ENCODE measurements at places on chromosomes 7 and 10.

GRCh38 chr7:41003977-41004376, 698.9 kb downstream of the INHBA start:
- DNase-seq: no peak

- peak; percentile 94 for DNase-seq
These were observed at the start of gene DEPP1 for GRCh38 chr10:44978570-44979280. Gene DEPP1 (minus strand): TSS chr10:44978809. CDS start chr10:44978030, 779 bp downstream.

DNA sequence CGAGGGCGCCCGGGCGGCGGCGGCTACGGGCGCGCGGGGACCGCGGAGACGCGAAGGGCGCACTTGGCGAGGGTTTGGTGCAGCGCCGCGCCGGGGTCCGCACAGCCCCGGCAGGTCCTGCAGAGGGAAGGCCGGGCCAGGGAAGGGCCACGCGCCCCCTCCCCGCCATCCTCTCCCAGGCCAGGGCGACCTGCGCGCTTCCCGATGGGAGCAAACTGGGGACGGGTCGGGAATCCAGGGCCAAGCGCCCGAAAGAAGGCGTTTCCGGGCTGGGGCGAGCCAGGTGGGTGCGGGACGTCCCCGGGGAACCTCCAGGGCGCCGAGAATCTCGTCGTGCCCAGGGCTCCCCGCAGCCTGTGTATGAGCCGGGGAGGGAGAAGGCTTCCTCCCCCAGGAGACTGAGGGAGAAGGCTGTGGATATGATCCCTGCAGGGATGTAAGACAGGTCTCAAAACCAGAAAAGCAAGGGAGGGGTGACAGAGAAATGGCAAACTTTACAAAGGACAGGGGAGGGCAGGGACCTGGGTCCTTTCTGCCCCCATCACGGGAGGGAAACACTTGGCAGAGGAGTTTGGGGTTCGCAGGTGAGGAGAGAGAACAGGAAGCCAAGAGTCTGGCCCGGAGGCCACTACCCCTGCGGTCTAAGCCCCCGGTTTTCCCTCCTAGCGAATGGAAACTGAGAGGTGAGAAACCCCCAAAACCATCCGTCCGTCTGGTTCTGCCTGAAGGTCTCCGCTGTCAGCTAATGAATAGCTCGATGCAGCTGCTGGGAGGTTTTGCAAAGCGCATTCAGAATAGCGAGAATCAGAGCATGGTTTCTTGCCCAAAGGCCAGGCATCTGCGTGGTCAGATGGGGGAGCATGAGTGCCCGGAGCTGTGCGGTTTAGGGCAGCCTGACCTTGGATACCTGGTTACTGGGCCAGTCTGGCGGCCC, 674 bp downstream of the AMZ1 start:
- no peak for DNase-seq

DNA sequence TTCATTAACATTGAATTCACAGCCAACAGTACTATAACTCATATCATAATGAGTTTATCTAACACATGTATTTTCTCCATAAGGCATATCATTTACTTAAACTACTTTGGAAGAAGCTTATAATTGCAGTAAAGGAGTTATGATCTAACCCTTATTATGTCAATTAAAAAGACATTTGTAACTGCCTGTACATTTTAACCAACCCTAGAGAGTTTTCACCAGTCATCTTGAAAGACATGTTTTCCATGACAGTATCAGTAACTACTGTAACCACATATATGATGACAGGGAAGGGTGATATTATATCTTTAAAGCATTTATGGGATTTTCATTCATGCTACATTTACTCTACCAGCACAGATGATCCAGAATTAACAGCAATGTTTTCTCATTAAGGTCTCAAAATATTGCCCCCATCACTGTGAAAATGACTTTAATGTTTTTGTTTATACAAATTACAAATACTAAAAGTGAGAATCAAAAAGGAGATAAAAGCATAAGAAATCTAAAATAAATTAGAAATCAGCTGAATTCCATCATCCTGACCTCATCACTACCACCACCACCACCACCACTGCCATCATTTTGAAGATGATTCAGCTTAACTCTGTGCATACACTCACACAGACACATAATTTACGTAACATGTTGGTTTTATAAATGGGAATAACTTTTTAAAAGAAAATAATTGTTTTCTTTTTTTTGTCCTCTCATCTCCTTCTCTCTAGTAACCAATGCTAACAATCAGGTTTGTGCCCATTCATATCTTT, 53.6 kb downstream of the MKLN1 start:
- DNase-seq: peak; percentile 70

DNA sequence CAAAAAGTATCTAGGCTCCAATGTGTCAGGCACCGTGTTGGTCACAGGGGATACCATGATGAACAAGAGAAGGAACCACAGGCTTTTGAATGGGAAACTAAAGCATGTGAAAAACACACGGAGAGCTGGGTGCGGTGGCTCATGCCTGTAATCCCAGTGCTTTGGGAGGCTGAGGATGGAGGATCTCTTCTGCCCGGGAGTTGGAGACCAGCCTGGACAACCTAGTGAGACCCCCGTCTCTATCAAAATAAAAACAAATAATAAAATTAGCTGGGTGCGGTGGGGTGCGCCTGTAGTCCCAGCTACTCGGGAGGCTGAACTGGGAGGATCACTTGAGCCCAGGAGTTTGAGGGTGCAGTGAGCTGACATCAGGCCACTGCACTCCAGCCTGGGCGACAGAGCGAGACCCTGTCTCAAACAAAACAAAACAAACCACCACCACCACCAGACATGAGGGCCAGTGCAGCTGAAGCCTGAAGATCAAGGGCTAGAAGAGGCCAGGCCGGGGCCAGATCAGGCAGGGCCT, 611 bp upstream of the COPS6 start:
- DNase-seq: no peak

DNA sequence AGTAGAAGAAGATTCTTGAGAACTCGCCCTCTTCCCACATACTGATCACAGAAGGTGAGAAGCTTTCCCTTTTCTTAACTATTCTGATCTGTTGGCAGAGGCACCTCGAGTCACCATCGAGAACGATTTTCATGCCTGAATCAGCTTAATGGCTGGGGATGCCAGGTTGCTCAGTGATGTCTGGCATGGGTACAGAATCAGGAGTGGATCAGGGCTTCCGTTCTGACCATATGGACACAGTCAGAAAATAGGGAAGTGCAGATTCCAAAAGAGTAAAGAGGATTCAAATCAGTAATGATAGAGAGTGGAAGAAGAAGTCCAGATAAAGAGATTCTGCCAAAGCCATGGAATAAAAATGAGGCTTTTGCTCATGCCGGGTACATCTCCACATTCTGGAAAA, 52.0 kb upstream of the GRB10 start:
- no peak for DNase-seq

- DNase-seq: peak; percentile 36
These were observed 8.4 kb downstream of the AGAP3 start for GRCh38 chr7:151094675-151095074.

DNA sequence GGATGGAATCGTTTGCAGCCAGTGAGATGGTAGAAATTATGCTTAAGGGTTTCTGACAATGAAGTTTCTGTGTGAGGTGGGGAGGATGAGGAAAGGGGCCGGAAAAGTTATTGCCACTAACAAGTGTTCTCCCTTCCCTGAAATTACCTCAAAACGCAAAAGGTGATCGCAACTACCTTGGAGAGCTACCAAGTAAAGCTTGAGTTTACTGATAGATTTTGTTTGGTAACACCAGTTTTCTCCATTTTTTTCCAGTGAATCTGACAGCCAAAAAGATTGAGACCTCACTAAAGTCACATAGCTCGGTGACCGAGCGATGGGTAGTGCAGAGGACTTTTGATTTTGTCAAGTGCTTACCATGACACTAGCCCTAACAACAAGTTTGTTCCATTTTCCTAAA, 1.6 kb downstream of the SUV39H2 start:
- peak; percentile 11 for DNase-seq

- no peak for DNase-seq
These were observed 2.7 kb upstream of the FEZF1 start for GRCh38 chr7:122307228-122307621.

DNA sequence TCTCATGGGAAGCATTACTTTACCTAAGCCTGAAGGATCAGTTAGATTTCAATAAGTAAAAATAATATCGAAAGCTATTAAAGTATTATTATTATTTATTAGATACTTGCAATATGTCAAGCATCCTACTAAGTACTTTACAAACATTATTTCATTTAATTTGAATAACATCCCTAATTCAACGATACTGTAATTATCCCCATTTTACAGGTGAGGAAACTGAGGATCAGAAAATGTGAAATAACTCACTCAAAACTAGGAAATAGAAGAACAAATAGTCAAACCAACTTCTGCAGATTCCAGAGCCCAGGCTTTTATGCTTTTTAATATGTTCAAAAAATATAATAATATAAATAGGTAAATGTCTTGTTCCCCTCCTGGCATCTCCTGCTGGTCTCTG, 10.3 kb upstream of the PDCD4 start:
- no peak for DNase-seq

- no peak for DNase-seq
These were observed 83.7 kb downstream of the MBL2 start for GRCh38 chr10:52688899-52689298.

DNA sequence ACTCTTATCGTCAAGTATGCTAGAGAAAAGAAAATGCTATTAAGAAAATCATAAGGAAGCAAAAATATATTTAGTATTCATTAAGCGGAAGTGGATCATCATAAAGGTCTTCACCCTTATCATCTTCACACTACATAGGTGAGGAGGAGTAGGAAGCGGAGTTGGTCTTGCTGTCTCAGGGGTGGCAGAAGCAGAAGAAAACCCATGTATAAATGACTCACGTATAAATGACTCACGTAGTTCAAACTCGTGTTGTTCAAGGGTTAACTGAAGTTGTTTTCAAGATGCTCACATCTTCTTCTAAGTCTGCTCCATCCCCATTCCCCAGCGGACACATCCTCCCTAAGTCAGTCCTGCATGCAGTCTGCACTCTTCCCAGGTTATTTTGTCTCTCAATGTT, 72.4 kb downstream of the SFMBT2 start:
- DNase-seq: no peak

- no peak for DNase-seq
These were observed 362.5 kb upstream of the PCDH15 start for GRCh38 chr10:55163388-55163979.

DNA sequence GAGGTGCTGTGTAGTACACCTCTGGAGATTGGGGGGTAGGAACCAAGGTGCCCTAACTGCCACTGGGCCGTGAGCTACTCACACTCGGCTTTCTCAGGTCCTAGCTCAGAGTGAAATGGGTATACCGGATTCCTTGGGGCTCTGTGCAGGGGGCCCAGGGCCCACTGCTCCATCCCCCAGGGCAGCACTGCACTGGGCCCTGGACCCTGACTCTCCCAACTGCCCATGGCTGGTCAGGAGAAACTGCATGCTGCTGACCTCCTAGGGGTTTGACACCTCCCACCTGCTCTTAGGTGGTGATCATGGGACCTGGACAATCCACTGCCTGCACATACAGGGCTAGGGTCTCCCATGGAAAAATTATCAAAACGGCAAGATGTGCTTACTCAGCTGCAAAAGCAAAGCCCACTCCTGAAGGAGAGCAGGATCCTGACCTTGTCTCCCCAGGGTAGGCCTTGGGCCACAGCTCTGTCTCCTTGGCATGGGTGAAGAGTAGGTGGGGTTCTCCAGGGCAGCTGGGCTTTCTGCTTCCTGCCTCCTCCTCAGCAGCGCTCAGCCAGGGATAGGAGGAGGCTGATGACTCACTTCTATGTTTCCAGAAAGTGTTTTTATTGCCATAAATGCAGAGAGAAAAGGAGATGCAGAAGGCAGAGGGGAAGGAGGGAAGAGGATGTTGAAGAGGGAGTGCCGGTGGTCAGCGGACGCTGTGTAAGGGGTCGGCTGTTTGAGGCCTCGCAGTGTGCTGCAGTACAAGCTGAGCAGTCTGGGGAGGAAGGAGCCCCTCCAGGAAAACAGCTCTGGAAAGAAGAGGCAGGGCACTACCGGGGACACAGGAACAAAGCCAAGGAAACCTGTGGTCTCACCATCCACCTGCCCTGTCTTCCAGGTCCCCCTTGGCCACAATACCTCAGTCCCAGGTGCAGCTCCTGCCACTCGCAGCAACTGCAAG, 107.8 kb downstream of the ARHGAP22 start:
- DNase-seq: peak; percentile 67

DNA sequence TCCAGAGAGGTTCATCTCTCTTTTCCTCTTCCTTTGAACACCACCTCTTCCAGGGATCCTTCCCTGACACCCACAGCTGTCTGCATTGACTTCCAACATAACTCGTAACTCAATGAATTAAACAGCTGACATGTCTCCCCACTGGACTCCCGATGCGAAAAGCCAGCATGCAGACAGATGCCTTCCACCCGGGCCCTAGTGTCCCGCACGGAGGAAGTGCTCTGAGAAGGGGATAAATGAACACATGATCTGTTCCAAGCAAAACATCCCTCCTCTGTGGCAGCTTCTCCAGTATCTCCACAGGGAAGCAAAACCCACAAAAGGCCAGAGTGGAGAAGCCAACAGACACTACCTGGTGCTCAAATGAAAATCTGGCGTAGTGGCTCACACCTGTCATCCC, 28.3 kb downstream of the OGDHL start:
- no peak for DNase-seq

DNA sequence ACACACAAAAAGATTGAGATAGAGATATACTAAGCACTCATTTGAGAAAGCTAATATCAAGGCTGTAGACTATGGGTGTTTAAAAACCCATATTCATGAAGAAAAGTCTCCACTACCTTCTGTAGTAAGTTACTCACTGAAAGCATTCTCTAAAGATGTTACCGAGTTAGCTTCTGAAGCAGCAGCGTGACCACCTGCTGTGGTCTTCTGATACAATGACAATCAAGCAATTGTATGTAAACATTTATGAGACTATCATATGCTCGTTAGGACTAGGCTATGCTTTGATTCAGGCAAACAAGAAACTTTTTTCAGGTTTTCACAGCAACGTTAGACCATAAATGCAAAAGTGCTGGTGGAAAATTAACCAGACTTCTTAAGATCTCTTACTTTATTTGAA, 11.2 kb downstream of the RHOBTB1 start:
- DNase-seq: no peak

GRCh38 chr10:3745521-3745920, 39.5 kb downstream of the KLF6 start:
- no peak for DNase-seq

DNA sequence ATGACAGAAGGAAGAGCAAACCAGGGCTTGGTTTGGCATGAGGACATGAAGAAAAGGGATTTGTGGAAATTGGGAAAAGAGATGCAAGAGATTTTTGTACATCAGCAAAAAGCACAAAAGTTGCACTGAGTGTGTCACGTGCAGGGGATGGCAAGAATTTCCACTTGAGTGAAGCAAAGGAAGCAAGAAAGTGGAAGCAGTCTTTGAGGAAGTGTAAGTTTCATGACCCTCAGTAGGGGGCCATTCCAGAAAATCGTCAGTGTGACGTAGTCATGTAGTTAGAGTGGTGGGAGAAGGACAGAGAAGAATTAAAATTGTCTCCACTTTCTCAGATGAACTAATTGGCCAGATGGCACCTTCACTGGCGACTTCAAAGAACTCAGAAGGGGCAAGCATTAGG, 123.3 kb upstream of the FZD1 start:
- DNase-seq: peak; percentile 10

DNA sequence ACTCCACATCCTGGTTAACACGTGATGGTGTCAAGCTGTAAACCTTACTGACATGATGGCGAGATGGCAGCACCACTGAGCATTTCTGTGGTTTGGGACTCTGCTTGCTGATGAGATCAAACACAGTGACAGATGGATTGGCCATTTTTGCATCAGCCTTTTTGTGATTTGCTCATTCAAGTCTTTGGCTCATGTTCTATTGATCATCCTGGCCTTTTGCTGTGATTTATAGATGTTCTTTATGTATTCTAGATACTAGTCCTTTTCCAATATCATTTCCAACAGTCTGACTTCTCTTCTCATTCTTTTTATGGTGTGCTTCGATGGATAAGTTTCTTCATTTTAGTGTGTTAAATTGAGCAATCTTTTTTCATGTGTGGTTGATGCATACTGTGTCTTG, 24.7 kb upstream of the DIP2C start:
- no peak for DNase-seq
